ENCODE measurements at places on chromosomes 2 and 18.

GRCh38 chr2:112474844-112475486 is 7.0 kb upstream of the TTL start:
- DNase-seq = peak; percentile 85

- peak; percentile 14 for DNase-seq
These were observed 40.9 kb downstream of the TCF4 start for GRCh38 chr18:55546851-55547704.

DNA sequence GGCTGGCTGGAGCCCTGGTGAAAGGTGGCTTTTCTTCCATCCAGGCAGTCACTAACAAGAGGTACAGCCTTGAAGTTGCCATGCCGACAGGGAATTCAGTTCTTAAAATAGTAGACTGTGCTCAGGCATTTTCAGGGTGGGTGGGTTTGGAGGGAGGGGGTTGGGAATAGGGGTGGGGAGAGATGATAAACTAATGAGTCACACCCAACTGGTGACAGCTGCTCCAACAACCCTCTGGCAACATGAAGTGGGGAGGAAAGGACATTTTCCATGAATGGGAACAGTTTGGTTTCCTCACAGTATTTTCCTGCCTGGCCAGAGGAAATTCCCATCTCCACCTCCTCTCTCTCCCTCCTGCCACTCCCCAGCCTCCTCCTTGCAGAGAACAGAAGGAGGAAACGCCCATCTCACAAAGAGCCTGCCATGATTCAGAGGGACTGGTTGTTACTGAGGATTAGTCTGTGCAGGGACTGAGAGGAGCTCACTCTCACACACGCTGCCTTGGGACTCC is 113.0 kb upstream of the SLC1A4 start:
- DNase-seq = peak; percentile 88

DNA sequence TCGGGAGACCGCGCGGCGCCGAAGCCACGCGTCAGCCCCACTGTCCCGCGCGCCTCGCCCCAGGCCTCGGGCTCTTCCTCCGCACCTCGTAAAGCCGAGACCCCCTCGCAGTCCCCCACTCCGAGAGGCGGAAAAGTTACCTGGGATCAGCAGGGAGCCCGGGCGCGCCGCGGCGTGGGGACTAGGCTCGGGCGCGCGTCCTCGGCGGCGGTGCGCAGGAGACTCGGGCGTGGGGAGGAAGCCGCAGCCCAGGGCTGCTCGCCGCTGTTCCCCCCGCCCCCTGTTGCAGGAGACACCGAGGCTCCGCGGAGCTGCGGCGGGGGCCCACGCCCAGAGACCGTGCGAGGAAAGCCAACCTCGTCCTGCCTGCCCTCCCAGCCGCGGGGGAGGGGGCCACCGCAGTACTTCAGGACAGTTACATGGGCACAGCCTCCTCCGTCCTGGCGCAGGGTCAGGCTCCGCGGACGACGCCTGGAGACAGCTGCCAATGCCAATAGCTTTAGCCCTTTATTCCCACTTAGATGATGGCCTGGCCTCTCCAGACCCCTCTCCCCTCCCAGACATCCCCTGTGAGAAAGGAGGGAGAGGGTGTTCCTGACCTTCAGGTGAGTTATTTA is at the start of gene EPB41L3:
Gene EPB41L3 (minus strand): TSS at position 225 of the 617 bp plus-strand sequence. CDS start 54,814 bp downstream, outside the sequence.
- peak; percentile 63 for DNase-seq

DNA sequence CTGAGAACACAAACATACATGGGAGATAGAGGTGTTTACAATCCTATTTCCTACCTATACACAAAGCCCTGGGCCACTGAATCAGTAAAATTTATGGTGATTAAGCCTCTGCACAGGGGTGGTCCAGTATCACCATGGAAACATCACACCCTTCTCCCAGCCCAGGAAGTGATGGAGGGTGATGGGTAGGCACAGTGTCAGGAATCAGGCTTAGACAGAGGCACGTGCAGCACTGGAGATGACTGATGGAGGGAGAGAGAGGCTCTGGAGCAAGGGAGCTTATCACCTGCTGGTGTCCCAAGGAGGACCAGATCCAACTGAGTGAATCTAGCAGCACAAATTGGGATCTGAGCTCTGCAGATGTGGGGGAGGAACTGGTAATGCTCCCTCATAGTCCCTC is 117.2 kb downstream of the RPIA start:
- peak; percentile 7 for DNase-seq

DNA sequence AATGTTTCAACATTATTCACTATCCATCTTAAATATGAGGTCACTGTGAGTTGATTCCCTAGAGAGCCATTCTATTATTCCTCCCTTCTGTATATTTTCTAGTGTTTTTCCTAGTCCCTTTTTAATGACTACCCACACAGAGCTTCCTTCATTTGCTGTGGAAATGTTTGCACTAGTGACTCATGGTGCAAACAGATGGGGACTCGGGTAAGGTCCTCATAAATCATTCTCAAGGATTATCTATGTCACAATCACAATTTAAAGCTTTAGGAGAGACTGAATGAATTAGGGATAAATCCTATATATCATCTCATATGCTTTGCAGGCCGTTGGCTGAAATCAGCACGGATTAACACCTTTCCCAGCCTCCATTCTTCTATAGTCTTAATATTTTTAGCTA is 159.6 kb downstream of the DCC start:
- DNase-seq = peak; percentile 60

GRCh38 chr2:28447086-28447485 is 48.8 kb upstream of the PLB1 start:
- no peak for DNase-seq

DNA sequence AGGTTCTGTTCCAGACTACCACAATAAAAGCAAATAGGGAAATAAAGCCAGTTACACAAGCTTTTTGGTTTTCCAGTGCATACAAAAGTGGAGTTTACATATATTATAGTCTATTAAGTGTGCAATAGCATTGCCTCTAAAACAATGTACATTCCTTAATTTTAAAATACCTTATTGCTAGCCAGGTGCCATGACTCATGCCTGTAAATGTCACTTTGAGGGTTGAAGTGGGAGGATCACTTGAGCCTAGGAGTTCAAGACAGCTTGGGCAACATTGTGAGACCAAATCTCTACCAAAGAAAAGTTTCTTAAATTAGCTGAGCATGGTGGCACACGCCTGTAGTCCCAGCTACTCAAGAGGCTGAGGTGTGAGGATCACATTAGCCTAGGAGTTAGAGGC is 52.9 kb upstream of the IMP4 start:
- no peak for DNase-seq

DNA sequence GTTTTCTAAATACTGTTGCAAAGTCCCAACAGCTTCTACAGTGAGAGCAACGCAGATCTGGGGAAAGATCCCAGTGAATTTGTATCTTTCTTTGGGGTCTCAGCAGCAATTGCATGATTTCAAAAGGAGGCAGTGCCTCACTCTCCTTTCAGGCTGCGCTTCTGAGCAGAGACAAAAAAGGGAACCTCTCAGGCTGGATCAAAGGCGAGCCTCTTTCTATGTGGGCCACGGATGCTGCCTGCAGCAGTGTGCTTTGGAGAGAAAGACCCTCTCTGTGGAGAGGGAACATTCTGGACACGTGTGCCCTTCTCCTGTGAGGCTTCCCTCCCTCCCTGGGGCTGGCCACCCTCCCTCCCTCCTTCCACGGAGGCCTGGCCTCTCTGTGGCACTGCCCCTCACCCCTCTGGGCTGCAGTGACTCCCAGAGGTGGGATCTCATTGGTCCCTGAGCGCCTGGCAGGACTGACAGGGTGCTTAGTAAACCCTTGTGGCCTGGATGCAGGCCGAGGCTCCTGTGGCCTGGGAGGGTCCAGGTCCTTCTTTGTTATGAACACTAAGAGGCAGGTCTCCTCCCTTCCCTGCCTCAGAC is 21.6 kb upstream of the PDIA6 start:
- no peak for DNase-seq

- no peak for DNase-seq
These were observed 23.5 kb downstream of the CD302 start for GRCh38 chr2:159774370-159774990.

GRCh38 chr2:127637725-127638252 is 8.2 kb upstream of the GPR17 start:
- DNase-seq = peak; percentile 87

DNA sequence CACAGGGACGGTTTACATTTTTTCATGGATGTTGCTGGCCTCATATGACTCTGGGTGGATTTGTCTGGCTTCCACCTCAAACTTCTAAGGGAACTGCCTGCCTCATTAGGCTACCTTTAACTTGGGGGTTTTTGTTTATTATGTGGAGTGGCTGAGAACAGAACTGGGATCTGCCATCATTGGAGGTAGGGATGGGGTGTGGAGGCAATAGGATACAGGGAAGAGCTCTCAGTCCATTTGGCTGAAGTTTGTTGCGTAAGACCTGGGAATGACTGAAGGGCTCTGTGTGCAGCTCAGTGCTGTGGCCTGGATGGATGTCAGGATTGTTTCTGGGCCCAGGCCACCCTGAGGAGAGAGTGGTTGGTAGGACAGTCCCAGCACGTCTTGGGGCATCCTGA is 31.2 kb downstream of the ASB1 start:
- DNase-seq = no peak

- no peak for DNase-seq
These were observed 40.5 kb downstream of the ANTXR1 start for GRCh38 chr2:69053416-69053965.

- DNase-seq = no peak
These were observed 23.5 kb downstream of the ROCK2 start for GRCh38 chr2:11320698-11321492.

- no peak for DNase-seq
These were observed 467.7 kb upstream of the SALL3 start for GRCh38 chr18:78511666-78512601.

- no peak for DNase-seq
These were observed 30.4 kb downstream of the CYTIP start for GRCh38 chr2:157413326-157414035.

- DNase-seq = peak; percentile 61
These were observed 100.6 kb downstream of the LAMA1 start for GRCh38 chr18:7017013-7017412.

GRCh38 chr2:238286551-238286950 is 1.9 kb downstream of the PER2 start:
- peak; percentile 91 for DNase-seq

GRCh38 chr2:203782262-203782976 is 76.0 kb downstream of the CD28 start:
- DNase-seq = peak; percentile 95

DNA sequence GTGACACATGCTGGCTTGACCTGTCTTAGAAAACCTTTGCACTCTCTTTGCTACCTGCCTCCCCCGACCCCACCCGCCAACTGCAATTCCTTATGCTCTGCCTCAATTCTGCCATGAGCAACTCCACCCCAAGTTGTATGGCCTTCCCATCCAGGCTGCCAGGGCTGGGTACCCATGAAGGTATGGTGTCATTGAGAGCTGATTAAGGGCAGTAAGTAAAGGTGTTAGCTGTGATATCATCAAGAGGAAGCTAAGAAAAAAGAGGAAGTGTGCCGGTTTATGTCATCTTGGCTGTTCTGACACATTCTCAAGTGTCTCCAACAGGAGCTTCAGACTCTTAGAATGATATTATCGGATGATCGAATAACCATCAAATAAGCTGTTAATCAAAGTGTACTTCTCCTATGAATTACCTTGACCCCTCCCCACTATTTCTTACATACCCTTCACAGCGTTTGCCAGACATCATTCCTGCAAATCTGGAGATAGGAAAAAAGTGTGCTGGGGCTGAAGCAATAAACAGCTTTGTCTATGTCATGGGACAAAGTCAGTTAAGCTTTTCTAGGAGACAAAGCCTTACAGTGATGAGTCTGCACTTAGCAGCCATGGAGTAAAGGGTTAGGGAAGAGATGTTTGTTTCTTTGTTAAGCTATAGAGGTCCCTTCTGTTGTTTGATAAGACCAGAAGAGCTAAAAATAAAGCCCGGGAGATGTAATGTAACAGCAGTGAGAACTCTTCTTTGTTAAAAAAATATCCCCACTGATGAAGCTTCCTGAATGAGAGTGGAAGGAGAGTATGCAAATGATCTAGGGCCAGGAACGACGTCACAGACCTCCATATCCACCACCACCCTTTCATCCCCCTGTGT is 40.4 kb upstream of the SMAD2 start:
- no peak for DNase-seq

GRCh38 chr18:7230626-7231349 is at the start of gene LRRC30:
LRRC30 (plus strand) TSS chr18:7231089; CDS start chr18:7231139, 50 bp downstream.
- no peak for DNase-seq

- DNase-seq = no peak
These were observed 96.8 kb downstream of the SGPP2 start for GRCh38 chr2:222521099-222521498.

- DNase-seq = peak; percentile 83
These were observed 2.2 kb downstream of the ST3GAL5 start for GRCh38 chr2:85886590-85886989.

- DNase-seq = peak; percentile 55
These were observed 11.7 kb upstream of the FHL2 start for GRCh38 chr2:105410554-105410953.

GRCh38 chr2:176096986-176097819 is 2.4 kb upstream of the HOXD12 start:
- peak; percentile 74 for DNase-seq

DNA sequence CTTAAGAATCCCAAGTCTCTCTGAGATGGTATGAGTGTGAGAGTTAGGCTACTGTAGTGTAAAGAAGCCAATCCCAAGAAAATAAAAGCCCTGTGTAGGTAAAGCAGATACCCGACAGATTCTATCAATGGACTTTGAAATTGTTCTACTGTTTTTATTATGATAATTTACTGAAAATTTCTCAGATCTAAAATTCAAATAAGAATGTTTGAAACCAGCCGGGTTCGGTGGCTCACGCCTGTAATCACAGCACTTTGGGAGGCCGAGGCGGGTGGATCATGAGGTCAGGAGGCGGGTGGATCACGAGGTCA is 208.3 kb upstream of the SPRED2 start:
- DNase-seq = no peak
